GM23338 (cell line): ENCODE measurements at places on chromosomes 3 and 15. TPM values are rescaled to one million over a fixed set of nuclear protein-coding genes. Genes with fewer than 3 reads are reported as not detected.

DNA sequence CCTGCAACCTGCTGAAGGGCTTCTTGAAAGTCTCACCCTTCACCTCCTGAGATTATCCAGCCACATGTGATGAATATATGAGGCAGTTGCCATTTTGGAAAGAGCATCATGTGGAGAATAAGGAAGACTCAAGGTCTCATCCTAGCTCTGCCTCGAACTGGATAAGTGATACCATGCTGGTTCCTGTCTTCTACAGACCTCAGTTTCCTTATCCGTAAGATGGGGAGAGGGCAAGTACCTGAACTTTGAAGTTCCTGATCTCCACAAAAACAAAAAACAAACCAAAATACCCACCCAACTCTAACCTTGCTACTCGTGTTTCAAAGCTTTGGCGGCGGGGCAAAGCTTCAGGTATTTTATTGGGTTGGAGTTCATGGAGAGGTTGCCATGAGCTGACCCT lies 31.5 kb upstream of the ITGA11 start:
- no peak for DNase-seq

GRCh38 chr3:175940243-175940642 lies 1081.1 kb downstream of the NAALADL2 start:
- DNase-seq = no peak

DNA sequence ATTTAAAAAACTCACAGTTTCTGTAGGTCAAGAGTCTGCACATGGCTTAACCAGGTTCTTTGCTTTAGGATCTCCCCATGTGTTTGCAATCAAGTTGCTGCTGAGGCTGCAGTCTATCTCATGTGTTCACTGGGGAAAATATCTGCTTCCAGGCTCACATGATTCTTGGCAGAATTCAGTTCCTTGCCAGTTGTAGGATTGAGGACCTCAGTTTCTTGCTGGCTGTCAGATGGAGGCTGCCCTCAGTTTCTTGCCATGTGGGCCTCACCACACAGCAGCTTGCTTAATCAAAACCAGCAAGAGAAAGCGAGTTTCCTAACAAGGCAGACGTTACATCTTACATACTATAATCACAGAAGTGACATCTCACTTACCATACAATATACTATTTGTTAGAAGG lies 10.0 kb upstream of the TBC1D5 start:
- no peak for DNase-seq

DNA sequence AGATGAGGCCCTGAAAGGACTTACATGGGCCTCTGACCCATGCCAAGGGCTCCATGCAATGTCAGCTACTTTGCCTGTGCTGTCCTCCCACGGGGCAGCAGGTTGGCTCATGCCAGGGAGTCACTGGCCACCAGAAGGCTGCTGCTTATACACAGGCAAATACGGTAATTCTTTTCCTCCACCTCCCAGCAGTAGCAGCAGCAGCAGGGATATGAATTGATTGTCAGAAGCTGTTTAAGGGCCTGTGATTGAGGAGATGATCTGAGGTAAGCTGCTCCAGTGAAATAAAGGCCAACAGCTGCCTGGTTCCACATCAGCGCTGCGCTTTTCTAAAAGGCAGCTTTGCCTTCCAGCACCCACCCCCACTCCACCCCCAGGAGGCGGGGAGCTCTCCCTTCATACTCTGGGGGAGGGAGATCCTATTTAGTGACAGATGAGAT lies 250.5 kb downstream of the SHQ1 start:
- peak; percentile 40 for DNase-seq

The LDHAL6B gene
- not detected in 2 replicates for total RNA-seq
